ENCODE measurements at places on chromosomes 4 and X.

DNA sequence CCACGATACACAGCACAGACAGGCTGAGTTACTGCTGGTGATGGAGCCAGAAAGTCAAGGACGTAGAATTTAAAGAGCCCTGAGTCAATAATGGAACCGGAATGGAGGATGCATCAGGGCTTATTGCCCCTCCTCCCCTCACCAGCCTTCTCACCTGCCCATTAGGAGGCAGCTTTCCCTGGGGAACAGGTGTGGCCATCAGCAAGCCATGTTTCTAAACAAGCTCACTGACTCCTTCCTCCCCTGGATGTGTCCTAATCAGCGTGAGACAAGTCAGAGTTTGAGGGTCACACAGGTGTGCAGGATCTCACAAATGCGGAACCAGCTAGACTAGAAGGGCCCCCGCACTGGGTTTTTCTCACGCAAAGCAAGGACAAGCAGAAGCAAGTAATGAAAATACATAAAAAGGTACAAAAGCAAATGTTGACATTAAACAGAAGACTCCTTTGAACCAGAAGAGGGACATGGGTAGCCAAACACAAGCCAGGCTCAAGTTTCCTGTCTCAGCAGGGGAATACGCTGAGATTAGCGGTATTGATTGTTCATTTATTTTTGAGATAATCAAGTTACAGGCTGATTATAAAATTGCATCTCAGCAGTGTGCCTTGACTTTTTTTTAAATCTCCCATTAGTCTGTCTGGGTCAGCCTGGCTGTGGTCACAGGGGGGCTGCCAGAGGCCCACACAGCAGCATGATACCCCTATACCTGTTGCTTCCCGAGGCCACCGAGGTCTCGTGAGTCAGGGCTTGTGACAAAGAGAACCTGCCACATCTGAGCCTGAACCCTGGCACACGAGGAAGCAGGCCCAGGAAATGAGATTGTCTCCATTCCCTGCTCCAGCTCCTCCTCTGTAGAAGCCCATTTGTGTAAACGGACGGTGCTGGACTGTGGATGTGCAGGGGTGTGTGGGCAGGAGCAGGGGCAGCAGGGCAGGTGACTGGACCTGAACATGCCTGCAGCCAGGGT is 37.4 kb downstream of the CCKAR start:
- DNase-seq = no peak

DNA sequence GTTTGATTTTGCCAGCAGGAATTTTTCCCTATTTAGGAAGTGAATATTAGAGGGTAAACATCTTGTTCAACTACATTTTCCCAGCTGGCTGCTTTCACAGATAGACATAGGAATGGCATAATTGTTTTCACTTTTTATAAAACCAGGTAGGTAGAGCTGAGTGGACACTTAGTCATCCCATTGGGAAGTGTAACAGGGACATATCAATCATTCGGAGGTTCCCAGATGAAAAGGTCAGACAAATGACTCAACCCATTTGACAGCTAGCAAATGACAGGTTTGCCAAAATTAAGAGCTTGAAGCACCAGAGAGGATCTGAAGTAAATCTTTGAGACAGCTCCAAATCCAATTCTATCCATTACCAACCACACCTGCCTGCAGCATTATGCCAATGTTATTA is 205.3 kb downstream of the SLC39A8 start:
- no peak for DNase-seq

DNA sequence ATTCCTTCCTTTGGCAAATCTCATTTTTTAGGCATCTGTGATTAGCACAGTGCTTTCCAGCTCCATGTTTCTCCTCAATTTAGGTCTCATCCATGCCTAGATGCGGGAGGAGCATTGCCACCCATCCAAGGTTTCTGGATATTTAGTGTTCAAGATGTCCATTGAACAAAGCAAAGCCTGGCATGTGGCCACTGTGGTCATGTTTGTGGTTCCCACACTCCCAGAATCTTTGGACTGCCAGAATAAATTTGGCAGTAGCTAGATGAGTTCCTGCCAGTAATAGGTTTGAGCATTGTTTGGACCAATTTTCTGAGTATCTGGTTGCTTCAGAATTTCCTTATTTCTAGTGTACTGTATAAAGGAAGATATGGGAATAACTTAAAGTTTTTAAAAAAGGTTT is 1124.1 kb downstream of the ADGRL3 start:
- DNase-seq = no peak

- DNase-seq = no peak
These were observed 5.9 kb downstream of the APOO start for GRCh38 chrX:23901805-23902204.

DNA sequence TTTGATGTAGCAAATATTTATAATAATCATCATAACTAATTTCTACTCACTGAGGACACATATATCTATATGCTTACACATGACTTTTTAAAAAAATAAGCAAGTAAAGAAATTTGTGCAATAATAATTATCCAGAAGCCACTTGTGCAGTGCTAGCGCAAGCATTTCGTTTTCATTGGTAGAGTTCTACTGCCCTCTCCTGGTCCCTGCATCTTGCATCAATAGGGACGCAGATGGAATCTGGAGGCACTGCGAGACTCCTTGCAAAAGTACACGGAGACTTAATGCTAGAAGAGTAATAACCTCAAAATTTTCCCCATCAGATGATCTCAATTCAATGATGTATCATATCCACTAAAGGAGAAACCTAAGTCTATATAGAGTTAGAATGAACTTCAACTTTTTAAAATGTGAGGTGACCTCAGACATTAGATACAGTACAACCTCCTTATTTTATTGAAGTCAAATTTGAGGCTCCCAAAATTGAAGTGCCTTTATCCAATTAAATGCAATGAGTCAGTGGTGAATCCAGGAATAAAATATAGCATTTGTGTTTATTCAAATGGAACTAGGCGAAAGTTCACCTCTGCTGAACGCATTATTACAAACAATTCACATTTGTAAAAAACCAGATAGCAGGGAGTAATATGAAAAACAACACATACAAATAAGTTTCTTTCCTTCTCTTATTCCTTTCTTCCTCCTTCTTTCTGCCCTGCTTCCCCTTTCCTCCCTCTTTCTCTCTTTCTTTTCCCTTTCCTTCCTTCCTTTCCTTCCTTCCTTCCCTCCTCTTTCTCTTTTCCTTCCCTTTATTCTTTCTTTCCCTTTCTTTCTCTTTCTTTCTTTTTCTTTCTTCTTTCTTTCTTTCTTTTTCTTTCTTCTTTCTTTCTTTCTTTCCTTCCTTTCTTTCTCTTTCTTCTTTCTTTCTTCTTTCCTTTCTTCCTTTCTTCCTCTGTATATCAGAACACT is 450.0 kb downstream of the ANKRD50 start:
- DNase-seq = no peak

GRCh38 chr4:40840985-40841571 is 91.3 kb downstream of the NSUN7 start:
- peak; percentile 38 for DNase-seq

- DNase-seq = no peak
These were observed 93.6 kb upstream of the SMAD1 start for GRCh38 chr4:145388043-145388442.

GRCh38 chr4:679104-679481 is 4.8 kb downstream of the MYL5 start:
- DNase-seq = no peak

DNA sequence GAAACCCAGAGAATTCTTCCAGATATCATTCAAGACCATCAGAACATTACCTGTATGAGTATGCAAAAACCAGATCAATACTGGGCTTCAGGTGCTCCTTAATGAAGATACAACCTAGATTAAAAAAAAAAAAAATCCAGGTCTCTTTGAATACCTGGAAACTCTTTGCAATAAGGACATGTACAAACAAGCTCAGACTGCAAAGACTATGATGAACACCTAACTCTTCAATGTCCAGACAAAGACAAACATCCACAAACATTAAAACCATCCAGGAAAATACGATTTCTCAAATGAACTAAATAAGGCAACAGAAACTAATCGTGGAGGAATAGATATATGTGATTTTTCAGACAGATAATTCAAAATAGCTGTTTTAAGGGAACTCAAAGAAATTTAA is 38.7 kb downstream of the NLRP2B start:
- DNase-seq = no peak
